ENCODE measurements at places on chromosomes 1 and 21.

DNA sequence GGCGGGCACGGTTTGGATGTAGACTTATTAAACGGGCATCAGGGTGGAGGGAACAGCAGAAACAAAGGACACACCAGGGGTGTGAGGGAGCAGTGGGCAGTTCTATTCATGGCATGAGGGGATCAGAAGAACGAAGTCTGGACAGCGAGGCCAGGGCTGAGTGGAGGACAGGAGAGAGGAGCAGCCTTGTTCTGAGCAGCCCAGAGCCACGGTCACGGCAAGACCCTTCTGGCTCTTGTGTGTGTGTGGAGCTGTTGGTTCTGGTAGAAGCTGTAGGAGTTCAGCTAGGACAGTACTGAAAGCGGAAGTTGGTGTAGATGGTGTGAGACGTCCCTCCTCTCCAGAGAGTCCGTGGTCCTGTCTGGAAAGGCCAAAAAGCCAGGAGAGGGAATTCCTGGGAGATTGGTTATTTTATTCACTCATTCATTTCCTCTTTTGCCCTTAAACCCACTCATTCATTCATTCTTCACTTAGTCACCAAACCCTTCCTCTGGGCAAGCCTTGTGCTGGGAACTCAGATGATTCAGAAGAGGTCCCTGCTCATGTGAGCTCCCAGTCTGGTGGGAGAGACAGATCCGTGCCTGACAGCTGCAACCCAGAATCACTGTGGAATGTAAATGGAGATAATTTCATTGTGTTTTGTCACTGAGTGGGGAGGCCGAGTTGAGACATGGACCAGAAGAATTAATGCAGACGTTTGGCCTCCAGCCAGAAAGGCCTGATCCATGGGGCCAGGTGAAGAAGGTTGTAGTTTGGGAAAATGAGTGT, 4.1 kb upstream of the ACOT11 start:
- peak; percentile 74 for DNase-seq

GRCh38 chr21:25462517-25462971, 144.7 kb downstream of the MRPL39 start:
- no peak for DNase-seq

GRCh38 chr1:173954179-173954578, 37.1 kb upstream of the SERPINC1 start:
- no peak for DNase-seq

GRCh38 chr1:1140673-1141072, 24.8 kb upstream of the C1orf159 start:
- DNase-seq: no peak

DNA sequence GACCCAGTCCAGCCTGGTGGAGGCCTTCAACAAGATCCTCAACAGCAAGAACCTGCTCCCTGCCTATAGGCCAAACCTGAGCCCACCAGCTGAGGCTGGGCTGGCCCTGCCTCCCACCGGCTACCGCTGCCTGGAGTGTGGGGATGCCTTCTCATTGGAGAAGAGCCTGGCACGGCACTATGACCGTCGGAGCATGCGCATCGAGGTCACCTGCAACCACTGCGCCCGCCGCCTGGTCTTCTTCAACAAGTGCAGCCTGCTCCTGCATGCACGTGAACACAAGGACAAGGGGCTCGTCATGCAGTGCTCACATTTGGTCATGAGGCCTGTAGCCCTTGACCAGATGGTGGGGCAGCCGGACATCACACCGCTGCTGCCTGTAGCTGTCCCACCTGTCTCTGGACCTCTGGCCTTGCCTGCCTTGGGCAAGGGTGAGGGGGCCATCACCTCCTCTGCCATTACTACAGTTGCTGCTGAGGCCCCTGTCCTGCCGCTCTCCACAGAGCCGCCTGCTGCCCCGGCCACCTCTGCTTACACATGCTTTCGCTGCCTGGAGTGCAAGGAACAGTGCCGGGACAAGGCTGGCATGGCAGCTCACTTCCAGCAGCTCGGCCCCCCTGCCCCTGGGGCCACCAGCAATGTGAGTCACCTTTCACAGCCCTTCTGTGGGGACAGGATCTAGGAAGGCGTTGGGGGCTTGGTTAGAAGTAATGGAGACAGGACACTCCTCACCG, 5.8 kb downstream of the ZNF687 start:
- no peak for DNase-seq

DNA sequence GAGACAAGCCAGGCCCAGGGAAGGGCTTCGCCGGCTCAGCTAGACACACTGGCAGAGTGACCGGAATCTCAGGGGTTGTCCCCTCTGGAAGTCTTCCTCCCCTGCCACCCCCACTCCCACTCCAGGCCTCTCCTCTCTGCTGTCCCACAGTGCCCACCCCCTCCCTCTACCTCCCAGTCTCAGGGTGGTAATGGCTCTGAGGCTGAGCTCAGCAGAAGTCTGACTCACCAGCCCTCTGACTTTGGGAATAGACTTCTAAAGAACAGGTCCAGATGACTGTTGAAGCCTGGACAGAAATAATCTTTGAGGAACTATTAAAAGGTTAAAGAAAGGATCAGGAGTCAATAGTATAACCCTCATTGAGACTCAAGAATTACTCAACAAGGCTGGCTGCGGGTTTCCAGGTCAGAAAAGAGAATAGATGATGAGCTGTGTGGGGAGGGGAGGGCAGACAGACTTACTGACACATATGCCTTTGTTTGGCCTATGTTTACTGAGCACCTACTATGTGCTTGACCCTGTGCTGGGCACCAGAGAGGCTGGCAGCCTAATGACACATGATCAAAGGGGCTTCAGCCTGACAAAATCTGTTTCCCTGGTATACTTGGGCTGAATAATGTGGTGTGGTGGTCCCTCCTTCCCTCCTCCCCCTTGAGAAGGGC, 8.2 kb downstream of the HCRTR1 start:
- no peak for DNase-seq

GRCh38 chr1:237041795-237042525, at the start of gene RYR2:
Gene RYR2, plus strand, starts transcription at chr1:237042184. Its CDS starts 338 bp downstream, at chr1:237042522.
- DNase-seq: no peak

DNA sequence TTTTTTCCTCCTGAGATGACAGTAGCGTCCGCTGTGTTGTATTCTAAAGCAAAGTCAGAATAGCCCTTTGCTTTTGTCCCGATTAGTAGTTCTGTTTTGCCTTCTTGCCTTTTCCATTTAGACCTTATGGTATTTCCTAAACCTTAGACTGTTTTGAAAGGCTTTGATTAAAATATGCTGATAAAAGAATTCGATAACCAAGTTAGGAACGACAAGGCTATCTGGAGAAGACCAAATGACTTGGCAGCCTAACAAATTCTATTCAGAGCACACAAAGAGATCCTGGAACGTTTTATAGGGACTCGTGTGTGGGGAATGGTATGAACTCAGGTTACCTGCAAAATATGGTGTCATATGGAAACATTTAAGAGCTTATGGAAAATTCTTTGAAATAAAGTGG, 42.9 kb downstream of the NFIA start:
- DNase-seq: no peak

DNA sequence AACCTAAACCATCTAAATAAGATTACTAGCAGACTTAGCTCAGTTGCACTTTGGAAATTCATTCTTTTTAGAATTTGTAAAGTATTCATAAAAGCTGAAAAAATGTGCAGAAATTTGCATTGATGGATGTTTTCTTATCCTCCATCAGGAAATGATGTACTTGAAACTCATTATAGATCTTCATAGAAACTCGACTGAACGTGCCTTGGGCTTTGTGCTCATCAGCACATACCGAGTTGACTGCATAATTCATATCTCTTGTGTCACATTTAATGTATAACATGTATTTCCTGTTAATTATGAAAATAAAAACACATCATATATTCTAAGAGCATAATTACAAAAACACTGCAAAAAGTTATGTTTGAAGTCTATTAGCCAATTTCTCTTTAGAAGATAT, 290.9 kb upstream of the NR5A2 start:
- DNase-seq: no peak

GRCh38 chr21:41367945-41368734, 6.3 kb downstream of the MX2 start:
- peak; percentile 11 for DNase-seq

GRCh38 chr1:66503841-66504470, 30.0 kb upstream of the SGIP1 start:
- DNase-seq: peak; percentile 59

- DNase-seq: no peak
These were observed 23.1 kb upstream of the ATP6V1G3 start for GRCh38 chr1:198563583-198563982.

DNA sequence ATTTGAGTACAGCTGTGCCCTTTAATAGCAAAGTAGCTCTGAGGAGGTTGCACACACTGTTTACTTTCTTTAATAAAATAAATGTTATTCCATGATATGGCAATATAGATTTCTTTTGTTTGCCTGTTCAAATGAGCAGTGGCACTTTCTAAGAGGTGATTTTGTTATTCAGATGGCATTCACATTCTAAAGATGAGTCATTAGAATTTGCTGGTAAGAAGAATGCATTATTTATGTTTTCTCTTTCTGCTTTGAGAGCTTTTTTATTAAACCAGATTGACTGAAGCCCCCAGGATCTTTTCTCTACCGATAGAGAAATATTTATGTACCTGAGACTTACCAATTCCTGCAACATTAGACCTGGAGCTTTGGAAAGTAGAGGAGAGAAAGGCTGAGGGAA, 11.2 kb upstream of the LEPR start:
- no peak for DNase-seq

DNA sequence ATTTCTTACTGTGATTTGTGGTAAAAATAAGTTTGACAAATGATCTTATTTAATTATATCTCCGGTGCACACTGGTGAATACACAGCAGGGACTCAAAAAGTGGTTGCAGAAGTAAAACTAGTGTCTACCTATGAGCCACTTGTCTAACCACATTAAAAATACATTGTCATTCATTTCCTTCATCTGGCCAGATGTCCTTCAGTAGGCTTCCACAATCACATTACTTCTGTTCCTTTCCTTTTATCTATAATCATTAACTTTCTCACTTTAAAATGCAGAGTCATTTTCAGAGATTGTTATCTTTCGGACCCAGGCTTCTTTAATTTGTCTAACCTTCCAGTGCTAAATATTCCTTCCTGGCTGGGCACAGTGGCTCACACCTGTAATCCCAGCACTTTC, 3.0 kb downstream of the RBBP5 start:
- no peak for DNase-seq

DNA sequence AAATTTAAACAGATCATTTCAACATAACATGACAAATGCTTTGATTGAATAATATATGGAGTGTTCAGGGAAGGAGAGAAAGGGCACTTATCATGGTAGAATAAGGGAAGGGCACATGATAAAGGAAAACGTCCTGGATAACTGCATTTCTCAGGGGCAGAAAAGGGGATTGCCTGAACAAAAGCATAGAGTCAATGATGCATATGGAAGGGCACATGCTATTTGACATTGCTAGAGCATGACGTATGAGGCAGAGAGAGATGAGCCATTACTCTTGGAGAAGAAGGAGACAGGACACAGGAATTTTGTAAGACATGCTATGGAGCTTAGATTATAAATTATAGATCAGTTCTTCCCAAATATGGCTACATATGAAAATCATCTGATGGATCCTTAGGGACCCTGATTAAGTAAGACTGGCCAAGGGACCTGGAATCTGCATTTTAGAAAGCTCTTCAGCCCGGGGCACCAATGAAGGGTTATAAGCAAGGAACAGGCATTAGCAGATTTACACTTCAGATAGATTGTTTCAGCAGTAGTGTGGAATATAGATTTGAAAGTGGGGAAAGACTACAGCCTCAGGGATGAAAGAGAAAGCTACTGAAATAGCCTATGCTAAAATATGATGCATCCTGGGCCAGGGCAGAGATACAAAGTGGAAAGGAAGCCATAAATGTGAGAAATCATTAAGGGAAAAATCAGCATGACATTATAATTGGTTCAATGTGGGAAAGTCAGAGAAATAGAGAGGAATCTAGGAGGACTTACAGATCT, 21.3 kb downstream of the FMO2 start:
- no peak for DNase-seq

- DNase-seq: no peak
These were observed at the start of gene LMX1A for GRCh38 chr1:165355977-165356811. Gene LMX1A, minus strand, starts transcription at chr1:165356715. Its CDS starts 1,156 bp downstream, at chr1:165355559.

- DNase-seq: no peak
These were observed 3.9 kb downstream of the ADIPOR1 start for GRCh38 chr1:202954057-202954745.

DNA sequence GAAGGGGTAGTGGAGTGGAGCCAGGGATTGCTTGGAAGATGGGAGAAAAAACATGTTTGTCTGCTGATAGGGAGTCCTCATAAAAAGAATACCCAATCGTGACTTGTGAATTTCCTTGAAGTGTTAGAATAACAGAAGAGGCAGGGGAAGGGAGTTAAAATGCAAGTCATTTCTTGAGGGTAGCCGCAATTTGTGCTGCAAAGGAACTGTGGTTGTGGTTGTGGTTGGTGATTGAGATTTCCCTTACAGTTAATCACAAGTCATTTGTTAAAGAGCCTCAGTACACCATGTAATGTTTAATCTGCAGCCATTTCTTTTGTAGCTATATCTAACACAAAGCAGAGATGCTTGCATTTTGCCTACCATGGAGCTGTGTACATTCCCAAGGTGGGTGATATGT, 38.5 kb upstream of the EGLN1 start:
- peak; percentile 94 for DNase-seq

DNA sequence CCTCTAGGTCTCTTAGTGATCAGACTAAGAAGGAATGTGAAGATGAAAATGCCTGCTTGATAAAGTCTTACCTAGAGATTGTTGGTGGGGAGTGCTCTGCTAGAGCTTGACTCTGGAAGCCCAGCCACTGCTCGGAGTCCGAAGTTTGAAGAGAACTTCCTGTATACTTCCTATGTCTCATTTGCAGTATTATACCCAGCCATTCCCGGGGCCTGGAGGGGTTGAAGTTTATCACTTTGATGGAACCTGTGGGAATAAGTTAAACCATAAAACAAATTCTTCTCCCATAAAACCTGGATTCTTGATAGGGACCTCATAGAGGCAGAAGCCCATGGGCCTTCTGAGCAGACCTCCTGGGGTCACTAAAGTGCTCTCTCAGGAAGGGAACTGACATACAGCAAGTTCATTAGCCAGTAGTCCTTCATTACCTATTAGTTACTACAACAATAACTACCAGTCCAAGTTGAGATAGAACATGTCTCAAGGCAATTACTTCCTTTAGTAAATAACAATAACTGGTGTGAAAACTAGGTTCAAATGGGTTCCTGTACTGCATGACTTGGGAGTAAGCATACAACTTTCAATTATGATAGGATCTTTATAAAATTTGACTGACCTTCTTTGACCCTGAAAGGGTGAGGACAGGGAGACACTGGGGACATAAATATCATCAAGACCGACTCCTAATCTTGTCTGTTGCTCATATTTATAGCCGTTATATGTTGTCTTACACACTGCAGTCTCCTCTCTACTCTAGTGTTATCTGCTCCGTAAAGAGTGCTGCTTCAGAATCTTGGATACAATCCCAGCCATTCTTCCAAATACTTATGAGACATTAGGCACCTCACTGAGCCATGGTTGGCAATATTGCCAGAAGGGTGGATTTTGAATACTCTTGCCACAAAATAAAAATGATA, at the start of gene OR6N1:
Gene OR6N1 (minus strand): TSS at position 246 of the 917 bp plus-strand sequence. CDS start 5,513 bp downstream, outside the sequence.
- no peak for DNase-seq

All from NB4 (cell line).